Activated naive CD4-positive, alpha-beta T cell (primary cell): ENCODE measurements at places on chromosomes 1 and 21.
A peak's percentile ranks its signal among the peaks of the same experiment; 100 is the strongest.

GRCh38 chr1:75129660-75129982, 4.6 kb upstream of the LHX8 start:
- DNase-seq, result no peak

- DNase-seq, result no peak
Observed at GRCh38 chr1:240709676-240710075, 97.7 kb upstream of the GREM2 start.

DNA sequence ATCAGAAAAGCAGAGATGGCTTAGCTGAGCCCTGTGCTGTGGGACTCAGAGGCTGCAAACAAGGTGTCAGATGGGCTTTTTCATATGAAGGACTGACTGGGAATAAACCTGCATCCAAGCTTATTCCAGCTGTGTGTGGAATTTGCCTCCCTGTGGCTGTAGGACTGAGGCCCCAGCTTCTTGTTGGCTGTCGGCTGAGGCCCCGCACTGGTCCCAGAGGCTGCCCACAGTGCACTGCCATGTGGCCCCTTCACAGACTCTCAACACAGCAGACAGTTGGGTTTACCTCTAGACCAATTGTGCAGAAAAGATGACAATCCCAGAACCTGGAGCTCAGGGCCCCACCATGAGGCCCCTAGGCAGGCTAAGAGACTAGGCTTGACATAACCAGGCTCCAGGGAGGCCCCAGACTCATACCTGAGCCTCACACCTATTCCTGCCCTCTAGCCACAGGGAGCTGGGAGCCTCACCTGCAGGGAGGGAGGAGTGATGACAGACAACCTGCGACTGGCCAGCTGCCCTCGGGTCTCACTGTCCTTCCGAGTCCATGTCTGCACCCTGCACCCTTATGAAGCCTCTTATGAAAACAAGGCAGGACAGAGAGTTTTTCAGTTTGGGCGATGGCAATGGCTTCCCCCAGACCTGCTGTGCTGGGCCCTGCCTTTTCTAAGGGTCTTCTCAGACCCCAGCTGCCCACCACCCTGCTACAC, 615.5 kb downstream of the NPHP4 start:
- no peak for DNase-seq

DNA sequence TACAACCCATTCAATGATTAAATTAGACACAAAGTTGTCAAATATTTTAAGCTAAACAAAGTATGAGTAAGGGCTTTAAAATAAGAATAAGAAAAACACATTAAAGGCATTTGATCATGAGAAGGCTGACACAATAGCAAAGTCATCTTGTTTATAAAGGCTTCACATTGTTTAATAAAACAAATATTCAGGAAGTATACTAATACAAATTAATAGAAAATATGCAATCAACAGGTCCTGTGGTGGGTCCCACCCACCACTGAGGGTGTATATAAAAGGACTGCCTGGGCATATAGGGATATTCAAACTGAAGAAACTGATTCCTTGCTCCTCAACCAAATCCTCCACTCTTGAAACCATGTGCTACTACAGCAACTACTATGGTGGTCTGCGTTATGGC, at the start of gene KRTAP20-2:
TSS of gene KRTAP20-2 (plus strand) at position 301 of the 400 bp plus-strand sequence. CDS start at position 359, 58 bp downstream.
- DNase-seq, result no peak

- no peak for DNase-seq
Observed at GRCh38 chr1:97047421-97047793, 325.8 kb downstream of the PTBP2 start.

DNA sequence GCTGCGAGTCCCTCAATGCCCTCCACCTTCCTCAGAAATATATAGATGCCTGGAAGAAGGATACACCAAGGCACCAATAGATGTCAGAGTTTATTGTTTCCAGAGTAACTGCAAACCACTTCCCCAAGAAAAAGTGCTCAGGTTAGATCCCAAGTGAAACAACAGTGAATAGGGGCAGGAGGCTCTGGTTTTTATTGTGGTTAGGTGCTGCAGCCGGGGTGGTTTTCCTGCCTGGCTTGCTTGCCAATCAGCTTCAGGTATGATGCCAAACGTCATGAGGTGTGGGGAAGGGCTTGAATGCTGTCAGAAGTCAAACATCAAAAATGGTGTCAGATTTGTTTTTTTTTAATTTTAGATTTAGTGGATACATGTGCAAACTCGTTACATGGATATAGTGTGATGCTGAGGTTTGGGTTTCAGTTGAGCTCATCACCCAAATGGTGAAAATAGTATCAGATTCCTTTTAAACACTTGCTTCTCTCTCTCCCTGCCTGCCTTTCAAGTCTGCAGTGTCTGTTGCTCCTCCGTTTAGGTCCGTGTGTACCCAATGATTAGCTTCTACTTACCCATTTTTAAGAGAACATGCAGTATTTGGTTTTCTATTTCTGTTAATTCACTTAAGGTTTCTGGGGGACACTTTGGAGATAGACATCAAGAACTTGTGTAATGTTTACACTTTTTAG, 1317.0 kb downstream of the MRPL39 start:
- DNase-seq, result no peak

- DNase-seq, result no peak
Observed at GRCh38 chr1:156203331-156203730, 9.4 kb downstream of the SLC25A44 start.

DNA sequence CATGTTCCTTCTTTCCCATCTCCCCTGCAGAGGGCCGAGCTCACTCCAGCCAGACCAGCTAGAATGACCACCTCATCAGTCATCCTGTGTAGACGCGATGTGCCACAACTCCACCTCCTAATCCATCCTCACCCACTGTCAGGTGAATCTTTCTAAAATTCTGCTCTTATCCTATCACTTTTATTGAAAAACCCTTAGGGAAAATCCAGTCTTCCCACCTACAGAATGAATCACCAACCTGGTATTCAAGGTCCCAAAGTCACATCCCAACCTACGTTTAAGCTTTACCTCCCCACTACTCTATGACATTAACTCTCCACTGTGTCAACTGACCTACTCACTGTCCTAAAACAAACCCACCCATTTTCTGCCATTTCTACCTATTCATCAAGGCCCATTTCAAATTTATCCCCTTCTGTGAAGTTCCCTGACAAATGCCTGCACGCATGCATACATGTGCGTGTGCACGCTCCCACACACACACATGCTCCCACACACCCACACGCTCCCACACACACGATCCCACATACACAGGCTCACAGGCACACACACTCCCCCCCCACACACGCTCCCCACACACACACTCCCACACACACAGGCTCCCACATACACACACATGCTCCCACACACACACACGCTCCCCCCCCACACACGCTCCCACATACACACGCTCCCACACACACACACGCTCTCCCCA, 27.7 kb downstream of the HSF2BP start:
- no peak for DNase-seq

DNA sequence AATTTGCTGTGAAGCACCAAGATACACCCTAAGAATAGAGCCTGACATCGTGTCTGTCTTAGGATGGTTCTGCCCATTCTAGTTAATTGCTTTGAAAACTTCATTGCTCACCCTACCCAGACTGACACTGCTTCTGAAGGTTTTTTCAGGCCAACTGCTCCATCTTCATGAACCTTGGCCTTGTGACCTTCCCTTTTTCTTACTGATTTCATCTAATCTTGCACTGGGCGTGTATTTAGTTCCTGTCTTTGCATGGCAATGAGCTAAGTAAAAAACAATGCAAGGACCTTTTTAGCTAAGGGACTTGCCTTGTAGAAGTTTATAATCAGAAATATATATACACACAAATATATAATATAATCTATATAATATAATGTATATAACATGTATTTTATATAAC, 108.0 kb downstream of the PBX1 start:
- no peak for DNase-seq

DNA sequence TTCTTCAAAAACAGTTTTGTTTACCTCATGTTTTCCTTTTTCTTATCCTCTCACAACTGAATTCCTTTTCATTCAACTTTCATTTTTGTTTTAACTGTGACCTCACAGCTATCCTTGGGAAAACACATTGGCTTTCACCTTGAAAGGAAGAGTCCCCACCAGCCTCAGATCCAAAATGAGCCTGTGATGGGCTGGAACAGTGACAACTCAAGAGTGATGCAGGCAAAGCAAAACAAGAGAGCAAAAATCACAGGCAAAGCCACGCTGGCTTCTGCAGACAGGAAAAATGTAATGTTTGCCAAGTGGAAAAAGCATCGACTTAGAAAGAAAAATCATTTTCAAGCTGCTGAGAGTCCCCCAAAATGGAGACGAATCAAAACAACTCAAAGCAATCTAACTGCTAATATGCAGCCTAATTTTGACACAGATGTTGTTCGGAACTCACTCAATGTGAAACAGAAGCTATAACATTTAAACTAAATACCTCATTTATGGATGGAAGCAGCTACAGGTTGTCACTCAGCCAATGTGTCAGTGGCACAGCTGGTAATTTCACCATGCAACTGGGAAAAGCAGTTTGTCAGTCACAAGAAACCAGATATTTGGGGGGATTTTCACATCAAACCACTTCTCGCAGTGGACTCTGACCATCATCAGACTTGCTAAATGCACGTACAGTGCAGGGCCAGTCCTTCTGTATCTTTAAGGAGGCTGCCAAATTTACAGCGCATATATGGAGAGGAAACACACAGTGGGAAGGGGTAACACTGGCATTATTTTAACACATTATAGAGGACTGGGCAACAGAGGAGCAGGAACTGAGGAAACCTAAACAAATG, 50.7 kb downstream of the ALG14 start:
- DNase-seq, result no peak

GRCh38 chr1:93816970-93817678, 61.9 kb downstream of the DNTTIP2 start:
- no peak for DNase-seq

GRCh38 chr1:112689842-112690237, 15.4 kb downstream of the MOV10 start:
- DNase-seq, result no peak

- DNase-seq, result no peak
Observed at GRCh38 chr1:193143285-193143684, 21.5 kb downstream of the CDC73 start.

- DNase-seq, result no peak
Observed at GRCh38 chr1:24302209-24302611, 16.9 kb upstream of the GRHL3 start.

DNA sequence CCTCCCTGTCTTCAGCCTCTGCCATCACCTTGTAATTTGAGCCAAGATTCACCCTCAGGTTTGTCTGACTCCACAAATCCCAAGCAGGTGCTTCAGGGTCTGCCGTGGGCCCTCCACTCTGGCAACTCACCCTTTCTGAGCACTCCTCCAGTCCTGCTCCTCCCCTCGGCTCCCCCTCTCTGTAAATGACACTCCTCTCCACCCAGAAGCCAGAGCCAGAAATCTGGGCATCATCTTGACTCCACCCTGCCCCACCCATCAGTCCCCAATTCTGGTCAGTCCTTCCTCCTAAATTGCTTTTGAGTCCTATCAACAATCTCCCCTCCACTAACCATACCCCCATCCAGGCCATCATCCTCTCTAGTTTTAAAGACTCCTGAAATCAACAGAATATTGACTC, 40.5 kb downstream of the RCSD1 start:
- DNase-seq, result no peak

- DNase-seq, result no peak
Observed at GRCh38 chr21:26837539-26837938, 7.7 kb downstream of the ADAMTS1 start.

GRCh38 chr1:100791586-100791985, 72.0 kb downstream of the VCAM1 start:
- DNase-seq, result no peak

- DNase-seq, result no peak
Observed at GRCh38 chr1:212077028-212077427, 41.5 kb downstream of the DTL start.

- DNase-seq, result no peak
Observed at GRCh38 chr1:206476591-206476990, 6.3 kb downstream of the IKBKE start.

- DNase-seq, result no peak
Observed at GRCh38 chr1:87024936-87025540, 110.6 kb downstream of the HS2ST1 start.

DNA sequence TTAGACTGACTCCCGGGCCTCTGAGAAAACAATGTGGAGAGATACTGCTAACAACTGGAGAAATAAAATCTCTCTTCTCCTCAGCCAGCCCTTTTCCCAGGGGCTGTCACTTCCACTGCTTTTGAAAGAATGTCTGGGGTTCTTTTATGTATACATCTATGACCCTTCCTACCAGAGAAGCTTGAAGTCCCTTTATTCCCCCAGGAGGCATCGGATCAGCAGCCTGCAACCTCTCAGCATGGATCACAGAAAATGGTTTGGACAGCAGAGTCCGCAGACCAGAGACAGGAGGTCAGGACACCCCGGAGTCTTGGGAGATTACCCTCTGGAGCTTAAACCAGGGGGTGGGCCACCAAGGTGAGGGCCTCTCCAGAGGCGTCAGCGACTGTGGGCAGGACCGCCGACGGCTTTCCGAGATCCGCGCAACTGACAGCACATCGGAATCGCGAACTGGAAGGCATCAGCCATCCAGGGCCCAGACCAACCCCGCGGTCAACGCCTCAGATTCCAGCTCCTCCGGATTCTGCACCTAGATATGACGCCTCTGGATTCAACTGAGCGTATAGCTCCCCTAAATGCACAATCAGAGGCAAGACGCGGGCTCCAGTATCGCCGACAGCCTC, 1.0 kb downstream of the EPHA10 start:
- DNase-seq, result no peak

DNA sequence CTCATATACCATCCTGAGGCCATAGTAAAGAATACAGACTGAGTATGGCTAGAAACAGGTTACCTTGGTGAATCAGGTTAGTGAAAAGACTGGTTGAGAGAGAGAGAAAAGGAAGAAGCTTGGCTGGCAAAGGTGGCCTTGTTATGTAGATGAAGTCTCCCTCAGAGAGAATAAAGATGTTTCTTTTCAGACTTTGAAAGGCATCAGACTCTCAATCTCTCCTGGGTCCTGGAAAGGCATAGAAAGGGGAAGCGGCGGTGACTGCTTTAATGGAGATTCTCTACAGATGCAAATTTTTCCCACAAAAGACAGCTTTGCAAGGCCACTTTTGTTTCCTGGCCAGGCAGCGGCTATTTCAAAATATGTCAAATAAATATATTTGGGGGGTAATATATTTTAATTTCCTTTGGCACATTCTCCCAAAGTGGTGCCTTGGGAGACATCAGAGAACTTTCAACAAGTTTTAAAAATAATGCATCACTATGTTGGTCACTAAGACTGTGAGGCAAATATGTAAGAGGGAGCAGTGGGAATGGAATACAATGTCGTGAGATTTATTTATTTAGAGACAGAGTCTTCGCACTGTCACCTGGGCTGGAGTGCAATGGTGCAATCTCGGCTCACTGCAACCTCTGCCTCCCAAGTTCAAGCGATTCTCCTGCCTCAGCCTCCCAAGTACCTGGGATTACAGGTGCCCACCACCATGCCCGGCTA, 46.1 kb downstream of the NPHS2 start:
- DNase-seq, result no peak

GRCh38 chr1:232291681-232292080, 338.3 kb downstream of the SIPA1L2 start:
- no peak for DNase-seq

- peak; percentile 12 for DNase-seq
Observed at GRCh38 chr1:24149866-24150233, 6.9 kb upstream of the IL22RA1 start.

- DNase-seq, result no peak
Observed at GRCh38 chr1:211616231-211616964, 37.4 kb upstream of the SLC30A1 start.
